Posterior cingulate gyrus (tissue), 11 donors: ENCODE measurements at places on chromosomes 3 and 15.

GRCh38 chr3:62818347-62818746 is 56.9 kb downstream of the CADPS start:
- no peak for DNase-seq

DNA sequence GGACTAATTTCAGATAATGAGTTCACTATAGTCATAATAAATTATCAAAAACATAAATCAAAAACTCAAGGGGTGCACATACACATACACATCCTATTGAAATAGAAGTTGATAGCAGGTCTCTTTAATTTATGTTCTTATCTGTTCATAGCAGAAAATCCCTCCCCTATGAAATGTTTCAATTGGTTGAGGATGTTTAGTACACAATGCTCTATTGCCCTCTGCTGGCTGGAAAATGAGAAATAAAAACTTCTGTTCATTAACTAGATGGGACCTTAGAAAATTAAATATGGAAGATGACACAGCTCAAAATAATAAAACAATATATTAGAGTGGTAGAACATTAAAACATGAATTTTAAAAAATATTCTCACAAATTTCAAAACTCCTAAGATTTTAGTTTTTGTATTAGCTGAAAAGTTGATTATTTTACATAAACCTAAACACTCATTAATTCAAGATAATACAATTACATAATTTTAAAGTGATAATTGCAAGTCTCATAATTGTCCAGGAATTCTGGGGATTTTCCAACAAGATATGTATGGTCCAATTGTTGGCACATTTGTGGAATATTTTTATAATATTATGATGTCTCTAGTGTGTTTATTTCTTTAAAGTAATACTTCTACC is 735.0 kb downstream of the ROBO1 start:
- no peak for DNase-seq

DNA sequence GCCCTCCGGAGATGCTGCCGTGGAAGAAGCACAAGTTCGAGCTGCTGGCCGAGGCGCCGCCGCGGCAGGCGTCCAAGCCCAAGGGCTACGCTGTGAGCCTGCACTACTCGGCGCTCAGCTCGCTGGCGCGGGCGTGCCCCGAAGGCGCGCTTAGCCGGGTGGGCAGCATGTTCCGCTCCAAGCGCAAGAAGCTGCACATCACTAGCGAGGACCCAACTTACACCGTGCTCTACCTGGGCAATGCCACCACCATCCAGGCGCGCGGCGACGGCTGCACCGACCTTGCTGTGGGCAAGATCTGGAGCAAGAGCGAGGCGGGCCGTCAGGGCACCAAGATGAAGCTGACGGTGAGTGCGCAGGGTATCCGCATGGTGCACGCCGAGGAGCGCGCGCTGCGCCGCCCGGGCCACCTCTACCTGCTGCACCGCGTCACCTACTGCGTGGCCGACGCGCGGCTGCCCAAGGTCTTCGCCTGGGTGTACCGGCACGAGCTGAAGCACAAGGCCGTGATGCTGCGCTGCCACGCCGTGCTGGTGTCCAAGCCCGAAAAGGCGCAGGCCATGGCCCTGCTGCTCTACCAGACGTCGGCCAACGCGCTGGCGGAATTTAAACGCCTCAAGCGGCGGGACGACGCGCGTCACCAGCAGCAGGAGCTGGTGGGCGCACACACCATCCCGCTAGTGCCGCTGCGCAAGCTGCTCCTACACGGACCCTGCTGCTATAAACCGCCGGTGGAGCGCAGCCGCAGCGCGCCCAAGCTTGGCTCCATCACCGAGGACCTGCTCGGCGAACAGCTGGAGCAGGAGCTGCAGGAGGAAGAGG is 1.3 kb downstream of the FAM43A start:
- peak; percentile 30 for DNase-seq

- DNase-seq = no peak
These were observed 62.5 kb downstream of the SFMBT1 start for GRCh38 chr3:52983336-52983807.

- DNase-seq = no peak
These were observed 76.0 kb downstream of the ZNF609 start for GRCh38 chr15:64536244-64536836.

DNA sequence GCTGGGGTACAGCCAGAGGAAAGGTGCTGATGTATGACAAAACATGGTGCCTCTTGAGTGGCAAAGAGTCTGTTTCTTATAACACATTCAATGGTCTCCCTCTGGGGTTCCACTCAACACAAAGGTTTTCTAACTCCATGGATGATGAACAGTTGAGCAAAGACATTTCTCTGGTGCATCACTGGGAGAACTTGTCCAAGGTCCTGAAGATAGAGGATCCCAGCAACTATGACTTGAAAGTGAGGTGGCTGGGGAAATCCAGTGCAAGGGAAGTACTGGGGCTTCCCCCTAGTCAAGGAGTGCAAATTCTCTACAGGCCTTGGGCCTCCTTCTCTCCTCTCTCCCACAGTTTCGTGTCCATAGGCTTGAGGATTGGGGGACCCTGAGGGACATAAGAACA is 431.1 kb downstream of the WDR72 start:
- DNase-seq = no peak

- no peak for DNase-seq
These were observed 7.0 kb downstream of the SPSB4 start for GRCh38 chr3:141057946-141058800.

GRCh38 chr3:148089171-148089570 is 608.5 kb upstream of the AGTR1 start:
- DNase-seq = no peak

- no peak for DNase-seq
These were observed 26.3 kb upstream of the ADAMTS7 start for GRCh38 chr15:78837543-78837942.

DNA sequence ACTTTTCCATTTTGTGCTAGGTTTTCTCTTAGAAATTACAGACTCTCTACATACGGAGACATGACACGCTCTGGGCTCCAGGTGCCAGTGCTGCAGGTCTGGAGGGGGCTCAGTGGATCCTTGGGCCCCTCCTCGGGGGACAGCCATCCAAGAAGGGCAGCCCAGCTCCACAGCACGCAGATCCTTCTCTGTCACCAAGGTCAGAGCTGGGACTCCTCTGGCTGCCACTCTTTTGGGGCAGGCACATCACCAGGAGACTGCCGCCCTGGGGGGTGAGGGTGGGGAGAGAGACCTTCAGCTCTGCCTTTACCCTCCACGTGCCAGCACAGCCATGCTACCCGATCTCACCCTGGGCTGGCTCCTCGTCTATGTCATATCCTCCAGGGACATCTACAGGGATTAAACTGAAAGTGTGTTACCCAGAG is 65.6 kb downstream of the ATP10A start:
- no peak for DNase-seq

- no peak for DNase-seq
These were observed 109.5 kb downstream of the RARB start for GRCh38 chr3:25537516-25537915.

DNA sequence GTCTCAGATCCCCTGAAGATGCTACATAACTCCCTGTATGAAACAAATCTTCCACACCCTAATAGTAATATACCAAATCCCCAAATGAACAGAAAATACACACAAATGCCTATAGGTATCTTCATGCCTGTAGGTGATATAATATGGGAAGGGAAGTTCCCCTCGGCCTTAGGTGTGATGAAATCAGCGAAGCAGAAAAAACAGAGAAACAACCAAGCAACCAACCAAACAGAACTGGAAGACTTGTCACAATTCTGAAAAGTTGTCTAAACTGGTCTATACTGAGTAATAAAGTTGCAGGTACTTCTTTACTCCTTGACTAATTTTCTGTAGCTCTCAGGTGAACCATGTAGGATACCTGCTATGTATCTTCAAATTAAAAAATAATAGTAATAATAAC is 82.2 kb upstream of the SATB1 start:
- no peak for DNase-seq

- no peak for DNase-seq
These were observed 330.7 kb upstream of the TPM1 start for GRCh38 chr15:62711691-62712454.

- no peak for DNase-seq
These were observed 619.5 kb upstream of the TBL1XR1 start for GRCh38 chr3:177816667-177817208.

DNA sequence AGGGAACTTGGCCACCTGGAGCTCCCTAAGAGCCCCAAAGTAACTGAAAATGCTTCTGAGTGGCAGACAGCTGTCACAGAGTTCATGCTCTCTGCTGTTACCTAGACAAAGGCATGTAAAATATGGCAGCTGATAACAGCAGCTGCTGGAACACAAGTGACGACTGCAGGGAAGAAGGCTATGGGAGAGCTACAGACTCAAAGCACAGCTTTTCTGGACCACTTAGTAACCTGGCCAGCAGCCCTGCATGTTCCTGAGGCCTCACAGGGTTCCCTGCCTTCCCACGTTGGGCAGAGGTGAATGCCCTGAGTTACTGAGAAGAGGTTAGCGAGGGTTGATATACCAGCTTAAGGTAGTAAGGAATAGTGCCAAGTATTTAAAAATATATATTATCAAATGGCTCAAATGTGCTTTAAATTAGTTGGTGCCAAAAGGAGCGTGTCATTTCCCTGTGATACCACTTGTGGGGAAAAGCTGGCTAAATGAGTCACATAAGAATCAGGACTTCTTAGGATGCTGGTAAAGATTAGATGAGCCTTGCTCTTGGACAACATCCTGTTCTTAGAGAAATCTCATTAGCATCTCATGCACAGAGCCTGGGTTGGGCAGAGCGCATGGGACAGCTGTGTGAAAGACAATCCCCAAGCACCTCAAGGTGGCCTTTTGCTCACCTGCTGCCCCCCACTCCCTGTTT is 76.4 kb upstream of the SCN5A start:
- DNase-seq = no peak

DNA sequence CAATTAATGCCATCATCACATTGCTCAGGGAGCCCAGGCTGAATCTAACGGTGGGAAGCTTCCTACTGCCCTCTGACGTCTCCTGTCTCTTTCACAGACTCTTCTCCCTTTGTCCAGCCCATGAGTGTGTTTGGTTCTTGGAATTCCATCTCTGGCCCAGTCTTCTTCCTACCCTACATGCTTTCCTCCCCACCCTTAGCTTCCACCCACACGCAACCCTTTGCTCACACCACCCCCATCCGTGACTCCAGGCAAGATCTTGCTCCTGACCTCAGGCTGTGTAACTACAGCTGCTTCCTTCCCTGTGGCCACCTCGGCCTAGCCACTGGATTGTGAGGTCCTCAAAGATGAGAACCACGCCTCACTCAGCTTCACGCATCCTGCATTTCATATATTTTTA is 72.3 kb upstream of the THBS1 start:
- DNase-seq = no peak

DNA sequence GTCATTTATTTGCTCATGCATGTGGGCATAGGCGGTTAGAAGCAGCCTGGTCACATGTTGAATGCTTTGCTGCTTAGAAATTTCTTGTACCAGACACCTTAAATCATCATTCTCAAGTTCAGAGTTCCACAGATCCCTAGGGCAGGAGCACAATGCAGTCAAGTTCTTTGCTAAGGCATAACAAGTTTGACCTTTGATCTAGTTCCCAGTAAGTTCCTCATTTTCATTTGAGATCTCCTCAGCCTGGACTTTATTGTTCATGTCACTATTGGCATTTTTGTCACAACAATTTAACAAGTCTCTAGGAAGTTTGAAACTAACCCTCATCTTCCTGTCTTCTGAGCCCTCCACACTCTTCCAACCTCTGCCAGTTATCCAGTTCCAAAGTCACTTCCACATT is 22.8 kb downstream of the HGD start:
- no peak for DNase-seq

DNA sequence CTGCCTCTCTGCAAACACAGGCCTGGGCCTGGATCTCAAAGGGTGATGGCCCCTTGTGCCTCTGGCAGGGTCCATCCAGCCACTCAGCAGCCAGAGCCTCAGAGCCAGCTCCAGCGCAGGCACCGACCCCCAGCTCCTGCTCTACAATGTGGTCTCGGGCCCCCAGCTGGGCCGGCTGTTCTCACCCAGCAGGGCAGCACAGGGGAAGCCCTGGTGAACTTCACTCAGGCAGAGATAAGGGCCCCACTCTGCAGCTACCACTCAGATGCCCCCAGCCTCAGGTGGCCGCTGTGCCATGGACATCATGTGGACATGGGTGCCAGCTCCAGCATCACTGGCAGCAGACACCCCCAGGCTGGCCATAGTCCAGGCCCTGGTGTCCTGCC is 173.1 kb downstream of the TBC1D2B start:
- DNase-seq = no peak

DNA sequence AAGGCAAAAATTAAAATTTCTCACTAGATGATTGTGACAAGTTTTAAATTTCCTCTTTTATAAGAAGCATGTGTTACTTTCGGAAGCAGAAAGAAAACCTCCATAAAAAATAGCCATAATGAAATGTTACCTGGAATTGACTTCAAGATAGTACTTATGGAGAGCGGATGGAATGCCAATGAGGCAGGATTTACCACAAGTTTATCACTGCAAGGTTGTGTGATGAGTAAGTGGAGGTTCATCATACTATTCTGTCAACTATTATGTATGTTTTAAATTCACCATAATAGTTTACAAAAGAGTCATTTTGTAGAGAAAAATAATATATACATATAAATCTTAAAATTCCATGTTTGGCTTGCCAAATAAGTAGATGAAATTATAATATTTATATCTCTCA is 230.3 kb downstream of the SCAPER start:
- DNase-seq = no peak

GRCh38 chr3:28328188-28329151 is 20.1 kb upstream of the ZCWPW2 start:
- DNase-seq = no peak
